ENCODE measurements at places on chromosomes 4 and X.

GRCh38 chr4:44983083-44983482 lies 256.7 kb upstream of the GNPDA2 start:
- no peak for DNase-seq

- DNase-seq, result no peak
Observed at GRCh38 chr4:61648264-61648663, 448.1 kb downstream of the ADGRL3 start.

DNA sequence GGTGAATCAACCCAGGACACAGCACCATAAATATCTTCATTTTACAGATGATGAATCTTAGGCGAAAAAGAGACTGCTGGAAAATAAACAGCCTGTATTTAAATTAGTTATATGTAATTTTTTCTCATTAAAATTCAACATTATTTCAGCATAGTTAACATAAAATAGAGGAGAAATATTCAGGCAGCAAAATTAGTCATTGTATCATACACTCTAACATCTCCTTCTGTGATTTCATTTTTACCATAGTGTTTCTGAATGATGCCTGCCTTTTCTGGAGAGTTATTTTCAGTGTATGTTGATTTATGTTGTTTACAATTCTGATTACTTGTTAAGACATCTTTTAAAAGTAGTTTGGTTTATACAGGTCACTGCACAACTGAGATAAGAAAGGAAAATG lies 82.3 kb upstream of the KCNIP4 start:
- DNase-seq, result no peak

DNA sequence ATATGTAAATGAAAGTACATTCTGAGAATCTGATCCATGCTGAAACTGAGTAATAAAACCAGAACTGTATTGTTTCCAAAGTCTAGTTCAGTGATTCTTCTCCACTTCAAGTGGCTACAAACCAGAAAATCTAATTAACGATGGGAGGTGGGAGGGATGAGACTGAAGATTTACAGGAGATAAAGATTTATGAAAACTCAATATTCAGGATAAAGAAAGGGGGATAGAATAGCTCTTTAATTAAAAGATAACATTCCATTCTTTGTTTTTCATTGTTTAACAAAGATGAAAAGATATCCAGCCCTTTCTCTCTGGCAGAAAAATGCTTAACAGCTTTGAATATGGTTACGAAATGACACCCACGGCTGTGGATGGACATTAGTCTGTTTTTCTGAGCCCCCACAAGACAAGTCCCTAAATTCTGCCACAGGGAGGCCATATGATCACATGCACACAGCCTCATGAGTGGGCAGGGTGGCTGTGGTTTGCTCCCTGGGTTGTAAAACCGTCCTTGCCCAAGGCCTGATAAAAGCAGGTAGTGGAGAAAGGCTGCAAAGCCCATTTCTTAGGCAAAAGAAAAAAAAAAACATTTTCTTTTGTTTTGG lies 36.4 kb downstream of the TMEM150C start:
- no peak for DNase-seq

- DNase-seq, result no peak
Observed at GRCh38 chr4:37431417-37431743, 186.8 kb downstream of the NWD2 start.

Measured in stimulated activated CD8-positive, alpha-beta memory T cell treated with anti-CD3 and anti-CD28 coated beads, Interleukin-7, amount 100 ng/mL, for 4 hours (primary cell).